ENCODE measurements at places on chromosomes 4 and X.

DNA sequence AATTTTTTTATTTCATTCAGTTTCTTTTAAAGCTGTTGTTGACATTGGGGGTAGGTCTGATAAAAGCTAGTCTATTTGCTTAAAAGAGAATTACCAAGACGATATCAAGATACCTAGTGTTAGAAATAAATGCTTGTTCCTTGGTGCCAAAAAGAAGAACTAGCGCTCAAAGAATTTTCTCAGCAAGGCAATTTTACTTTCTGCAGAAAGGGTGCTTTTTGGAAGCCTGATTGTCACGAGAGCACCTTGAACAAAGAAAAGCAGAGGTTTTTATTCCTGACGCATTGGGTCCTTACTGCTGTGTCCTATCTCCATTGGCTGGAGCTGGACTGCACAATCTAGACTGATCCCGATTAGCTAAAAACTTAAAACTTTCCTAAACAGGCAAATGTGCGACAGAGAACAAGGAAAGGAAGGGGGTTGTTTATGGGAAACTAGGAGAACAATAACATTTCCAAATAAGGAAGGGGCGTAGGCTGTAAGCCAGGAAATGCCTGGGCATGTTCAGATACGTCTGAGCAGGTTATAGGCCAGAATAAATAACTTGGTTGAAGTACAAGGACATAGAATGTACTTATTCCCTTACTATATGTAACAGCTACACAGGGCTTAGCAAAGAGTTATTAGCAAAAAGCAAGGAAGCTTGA lies 50.3 kb upstream of the STPG2 start:
- no peak for DNase-seq

GRCh38 chrX:151970661-151971060 lies 3.8 kb downstream of the GABRE start:
- no peak for DNase-seq

DNA sequence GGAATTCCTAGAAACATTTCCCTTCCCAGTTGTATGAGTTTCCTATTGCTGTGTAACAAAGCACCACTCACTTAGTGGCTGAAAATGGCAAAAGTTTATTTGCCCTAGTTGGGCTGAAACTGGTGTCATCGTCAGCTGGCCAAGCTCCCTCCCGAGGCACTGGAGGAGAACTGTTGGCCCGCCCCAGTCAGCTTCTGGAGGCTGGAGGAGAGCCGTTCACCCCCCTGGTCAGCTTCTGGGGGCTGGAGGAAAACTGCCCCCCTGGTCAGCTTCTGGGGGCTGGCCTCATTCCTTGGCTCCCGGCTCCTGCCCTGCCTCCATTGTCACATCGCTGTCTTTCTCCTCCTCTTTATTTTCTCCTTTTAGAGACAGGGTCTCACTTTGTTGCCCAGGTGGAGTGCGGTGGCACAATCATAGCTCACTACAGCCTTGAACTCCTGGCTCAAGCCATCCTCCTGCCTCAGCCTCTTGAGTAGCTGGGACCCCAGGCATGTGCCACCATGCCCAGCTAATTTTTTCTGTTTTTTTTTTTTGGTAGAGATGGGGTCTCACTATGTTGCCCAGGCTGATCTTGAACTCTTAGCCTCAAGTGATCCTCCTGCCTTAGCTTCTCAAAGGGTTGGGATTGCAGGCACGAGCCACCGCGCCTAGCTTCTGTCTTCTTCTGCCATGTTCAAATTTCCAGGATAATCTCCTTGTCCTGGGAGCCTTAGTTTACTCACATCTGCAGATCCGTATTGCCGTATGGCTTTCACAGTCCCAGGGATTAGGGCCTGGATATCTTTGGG lies 3.2 kb downstream of the RGS12 start:
- no peak for DNase-seq

DNA sequence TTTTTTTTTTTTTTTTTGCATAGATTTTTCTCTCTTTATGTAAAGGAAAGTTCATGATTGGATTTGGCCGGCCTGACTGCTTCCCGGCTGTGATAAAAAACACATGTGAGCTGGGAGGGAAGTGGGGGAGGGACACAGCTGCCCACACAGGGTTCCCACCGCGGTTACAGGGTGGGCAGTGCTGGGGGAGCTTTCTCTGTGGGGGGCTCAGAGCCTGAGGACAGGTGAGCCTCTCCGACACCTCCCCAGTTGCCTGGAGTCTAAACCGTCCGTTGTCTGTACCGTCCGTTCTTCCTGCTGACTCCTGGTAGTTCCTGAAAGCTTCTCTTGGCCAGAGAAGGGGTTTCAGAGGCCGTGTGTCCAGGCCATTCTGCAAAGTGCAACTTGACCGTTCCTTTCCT lies 21.8 kb downstream of the SHOX start:
- DNase-seq, result no peak

- no peak for DNase-seq
Measured at GRCh38 chr4:24892278-24892677, 20.6 kb downstream of the CCDC149 start.

GRCh38 chrX:150544222-150544787 lies 24.1 kb upstream of the MTM1 start:
- no peak for DNase-seq

DNA sequence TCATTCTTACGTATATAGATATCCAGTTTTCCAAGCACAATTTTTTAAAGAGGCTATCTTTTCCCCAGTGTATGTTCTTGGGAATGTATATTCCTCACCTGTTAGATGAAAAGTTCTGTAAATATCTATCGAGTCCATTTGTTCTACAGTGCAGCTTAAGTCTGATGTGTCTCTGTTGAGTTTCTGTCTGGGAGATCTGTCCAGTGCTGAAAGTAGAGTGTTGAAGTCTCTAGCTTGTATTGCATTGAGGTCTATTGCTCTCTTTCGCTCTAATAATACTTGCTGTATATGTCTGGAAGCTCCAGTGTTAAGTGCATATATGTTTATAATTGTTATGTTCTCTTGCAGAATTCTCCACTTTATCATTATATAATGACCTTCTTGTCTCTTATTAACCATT lies 373.1 kb downstream of the PPARGC1A start:
- DNase-seq, result no peak

All from stimulated activated CD8-positive, alpha-beta memory T cell treated with anti-CD3 and anti-CD28 coated beads, Interleukin-15, amount 100 ng/mL, for 24 hours (primary cell).